NCI-H226 (cell line): ENCODE measurements at places on chromosomes 13 and 19.
A peak's percentile ranks its signal among the peaks of the same experiment; 100 is the strongest.

DNA sequence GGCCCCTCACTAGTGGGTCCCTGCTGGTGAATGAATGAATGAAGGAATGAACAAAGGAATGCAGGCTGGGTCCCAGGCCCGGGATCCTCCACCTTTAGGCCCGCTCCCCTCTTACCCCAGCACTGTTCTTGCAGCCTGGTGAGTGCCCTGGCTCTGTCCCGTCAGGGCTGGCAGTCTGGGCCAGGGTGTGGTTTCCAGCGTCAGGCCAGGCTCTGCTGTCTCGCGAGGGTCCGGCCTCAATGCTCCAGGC, 317 bp downstream of the LYL1 start:
- DNase-seq = no peak

DNA sequence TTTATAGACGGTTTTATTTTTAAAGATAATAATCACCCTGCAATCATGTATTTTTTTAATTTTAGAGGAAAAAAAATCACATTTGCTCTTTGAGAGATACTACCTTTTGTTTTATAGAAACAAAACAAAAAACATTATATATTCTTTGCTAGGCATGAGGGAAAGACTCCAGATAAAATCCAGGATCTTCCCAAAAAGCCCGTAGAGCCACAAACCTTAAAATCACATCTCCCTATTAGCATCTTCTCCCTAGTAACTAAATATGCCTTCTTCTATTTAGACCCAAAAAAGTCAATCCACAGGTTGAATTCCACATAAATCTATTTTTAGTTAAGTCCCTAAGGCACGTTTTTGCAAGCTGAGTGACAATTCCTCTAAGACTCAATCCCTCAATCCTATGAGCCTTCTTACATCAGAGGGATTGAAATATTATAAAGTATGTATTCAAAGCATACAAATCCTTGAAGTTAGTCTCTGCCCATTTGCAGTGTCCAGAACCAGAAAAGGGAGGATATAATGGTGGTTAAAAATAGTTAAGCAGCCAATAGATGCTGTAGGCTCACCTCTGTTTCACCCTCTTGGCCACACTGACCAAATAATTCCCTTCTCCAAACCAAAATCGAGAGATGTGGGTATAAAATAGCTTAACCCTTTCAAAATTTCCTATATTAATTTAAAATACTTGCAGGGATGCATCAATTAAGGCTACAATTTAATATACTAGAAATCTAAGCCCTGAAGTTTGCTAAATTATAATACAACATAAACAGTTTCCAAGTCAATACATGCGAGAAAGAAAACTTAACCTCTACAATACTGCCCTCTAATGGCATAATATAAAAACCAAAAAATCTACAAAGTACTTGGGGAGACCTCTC, 64.0 kb downstream of the SERP2 start:
- DNase-seq = peak; percentile 35

DNA sequence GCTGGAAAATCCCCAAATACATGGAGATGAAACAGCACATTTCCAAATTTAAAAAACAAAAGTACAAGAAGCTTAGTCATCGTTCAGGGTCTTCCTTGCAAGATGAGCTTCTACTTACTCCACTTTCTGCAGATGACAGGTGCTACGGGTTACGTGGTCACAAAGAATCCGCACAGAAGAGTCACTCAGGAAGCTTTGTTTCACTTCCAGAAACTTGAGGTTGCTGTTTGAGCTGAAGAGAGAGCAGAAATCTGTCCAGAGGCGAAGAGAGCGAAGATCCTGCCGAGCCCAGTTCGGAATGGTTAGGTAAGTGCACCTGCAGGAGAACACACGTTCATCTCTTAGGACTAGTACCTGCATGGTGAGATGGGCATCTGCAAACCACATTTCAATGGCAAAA, 9.4 kb downstream of the NLRP7 start:
- no peak for DNase-seq

- peak; percentile 13 for DNase-seq
Observed at GRCh38 chr13:110912651-110913051, 2.2 kb downstream of the ANKRD10 start.

DNA sequence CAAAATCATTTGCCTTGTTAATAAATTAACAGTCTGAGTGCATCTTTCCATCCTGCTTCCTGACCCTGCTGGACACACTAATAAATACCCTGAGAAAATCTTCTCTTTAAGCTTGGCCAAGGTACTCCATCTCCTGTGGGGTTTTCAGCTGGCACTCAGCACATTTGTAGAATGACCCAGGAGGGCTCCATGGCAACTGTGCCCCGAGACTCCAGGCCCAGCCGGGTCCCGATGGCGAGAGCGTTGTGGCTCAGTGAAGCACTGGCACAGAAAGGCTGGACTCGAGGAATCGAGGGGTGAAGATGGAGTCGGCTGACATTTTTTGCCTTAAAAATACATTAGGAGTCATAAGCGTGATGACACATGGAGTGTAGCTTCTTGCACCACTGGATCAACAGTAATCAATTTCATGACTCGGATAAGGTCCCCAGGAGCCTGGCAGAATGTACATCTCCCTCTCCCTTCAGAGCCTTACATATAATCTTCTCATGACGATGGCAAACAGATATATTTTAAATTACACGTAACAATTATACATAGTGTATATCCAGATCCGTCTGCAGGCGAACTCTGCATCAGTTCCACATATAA, 85.4 kb downstream of the SLC7A1 start:
- no peak for DNase-seq

- no peak for DNase-seq
Observed at GRCh38 chr13:40539576-40540327, 126.7 kb downstream of the FOXO1 start.

DNA sequence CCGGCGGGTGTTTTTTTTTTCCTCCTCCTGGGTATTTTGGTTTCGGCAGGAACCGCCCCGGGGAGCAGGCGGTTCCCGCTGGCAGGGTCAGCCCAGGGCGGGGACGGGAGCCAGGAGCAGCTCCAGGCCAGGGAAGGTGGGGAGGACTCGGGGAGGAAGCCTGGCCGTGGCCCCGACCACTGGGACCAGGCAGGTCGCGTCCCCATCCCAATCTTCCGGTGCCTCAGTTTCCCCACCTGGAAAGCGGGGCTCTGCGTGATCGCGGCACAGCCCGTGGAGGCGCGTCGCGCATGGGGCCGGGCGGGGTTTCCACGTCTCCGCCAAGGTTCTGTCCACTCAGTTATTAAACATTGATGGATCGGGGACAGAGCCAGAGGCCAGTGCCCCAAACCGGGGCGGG, 34.8 kb downstream of the IL12RB1 start:
- no peak for DNase-seq

DNA sequence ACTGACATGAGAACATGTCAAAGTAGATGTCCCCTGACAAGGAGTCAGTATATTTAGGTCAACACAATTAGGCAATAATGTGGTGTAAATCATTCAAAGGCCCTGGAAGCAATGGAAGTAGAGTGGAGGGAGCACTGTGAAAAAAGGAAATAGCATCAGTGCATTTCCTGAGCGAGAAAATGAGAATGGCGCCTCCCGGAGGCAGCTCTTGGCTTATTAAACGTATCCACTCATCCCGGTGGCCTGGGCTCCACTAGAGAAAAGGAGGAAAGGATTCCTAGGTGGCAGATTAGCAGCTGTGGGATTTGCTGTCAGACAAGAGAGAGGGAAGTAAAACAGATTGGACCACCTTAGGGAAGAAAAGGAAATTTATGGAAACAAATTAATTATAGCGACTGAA, 173.7 kb upstream of the TMTC4 start:
- DNase-seq = no peak

DNA sequence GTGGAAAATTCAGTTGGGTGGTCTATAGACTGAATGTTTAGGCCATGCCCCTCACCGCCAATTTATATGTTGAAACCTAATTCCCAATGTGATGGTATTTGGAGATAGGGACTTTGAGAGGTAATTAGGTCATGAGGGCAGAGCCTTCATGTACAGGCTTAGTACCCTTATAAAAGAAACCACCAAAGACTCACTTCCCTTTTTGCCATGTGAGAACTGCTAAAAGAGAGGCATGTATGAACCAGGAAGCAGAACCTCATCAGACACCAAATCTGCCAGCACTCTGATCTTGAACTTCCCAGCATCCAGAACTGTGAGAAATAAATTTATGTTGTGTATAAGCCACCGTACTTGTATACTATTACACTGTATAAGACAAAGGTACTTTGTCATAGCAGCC, 40.6 kb downstream of the UQCRFS1 start:
- no peak for DNase-seq

GRCh38 chr19:9009935-9010651, at the start of gene MUC16:
Gene MUC16 (minus strand): TSS chr19:9010409.
- peak; percentile 1 for DNase-seq

DNA sequence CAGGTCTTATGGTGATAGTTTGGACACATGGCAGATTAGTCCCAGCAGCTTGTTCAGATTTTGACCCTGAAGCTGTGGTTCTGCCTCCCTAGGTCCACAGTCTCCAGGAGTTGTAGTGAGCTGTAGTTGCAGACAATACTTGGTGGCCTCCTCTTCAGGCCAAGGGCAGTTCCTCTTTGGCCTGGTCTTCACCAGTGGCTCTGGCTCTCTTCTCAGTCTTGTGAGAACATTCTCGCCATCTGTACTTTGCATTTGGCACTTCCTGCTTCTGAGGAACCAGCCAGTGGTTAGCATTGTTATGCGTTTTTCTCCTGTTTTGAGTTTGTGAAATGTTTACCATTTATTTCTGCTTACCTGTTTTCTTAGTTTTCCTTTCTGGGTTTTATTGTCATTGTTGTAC, 40.7 kb downstream of the PCCA start:
- no peak for DNase-seq

DNA sequence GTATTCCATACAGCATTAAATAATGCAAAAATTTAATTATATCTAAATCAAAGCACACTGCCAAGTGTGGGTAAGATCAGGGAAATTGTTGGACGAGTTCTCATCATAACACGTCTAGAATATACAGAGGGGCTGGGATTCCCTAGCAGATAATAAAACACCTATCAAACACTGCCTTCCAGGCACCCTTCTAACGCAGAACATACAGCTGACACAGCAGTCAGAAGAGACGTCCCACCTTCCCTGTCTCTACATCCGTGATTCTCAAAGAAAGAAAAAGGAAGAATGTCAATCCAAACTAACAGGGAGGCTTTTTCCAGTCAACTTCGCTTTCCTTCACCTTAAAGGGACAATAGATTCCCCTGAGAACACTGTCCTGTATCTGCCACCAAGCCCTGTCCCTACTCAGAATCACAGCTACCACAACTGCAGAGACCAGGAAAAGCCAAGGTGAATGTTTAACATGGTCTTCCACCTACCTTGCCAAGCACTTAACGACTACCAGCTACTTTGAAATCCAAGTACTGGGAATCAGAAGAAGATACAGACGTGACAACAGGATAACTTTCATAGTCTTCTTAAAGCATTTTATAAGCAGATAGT, 38.5 kb downstream of the TBC1D4 start:
- no peak for DNase-seq

GRCh38 chr13:39037410-39037879, 444 bp downstream of the PROSER1 start:
- no peak for DNase-seq

DNA sequence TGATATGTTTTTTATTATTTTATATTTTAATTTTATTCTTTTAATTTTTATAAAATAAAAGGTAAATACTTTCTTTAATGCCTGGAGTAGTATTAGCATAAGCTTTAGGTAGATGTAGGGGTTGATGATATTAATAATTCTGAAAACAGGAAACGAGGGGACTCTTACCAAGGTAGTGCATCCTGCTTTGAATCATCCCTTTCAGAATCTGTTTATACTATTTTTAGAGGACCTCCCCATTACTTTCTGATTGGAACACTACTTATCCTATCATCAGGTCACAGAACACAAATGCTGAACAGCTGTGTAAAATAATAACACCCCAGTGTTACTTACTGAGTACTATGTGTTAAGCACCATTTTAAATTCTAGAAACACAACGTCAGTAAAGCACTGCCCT, 27.3 kb downstream of the COG6 start:
- no peak for DNase-seq

- DNase-seq = no peak
Observed at GRCh38 chr13:47110141-47110540, 213.3 kb upstream of the HTR2A start.

- DNase-seq = no peak
Observed at GRCh38 chr19:46992699-46993535, 26.7 kb upstream of the NPAS1 start.

DNA sequence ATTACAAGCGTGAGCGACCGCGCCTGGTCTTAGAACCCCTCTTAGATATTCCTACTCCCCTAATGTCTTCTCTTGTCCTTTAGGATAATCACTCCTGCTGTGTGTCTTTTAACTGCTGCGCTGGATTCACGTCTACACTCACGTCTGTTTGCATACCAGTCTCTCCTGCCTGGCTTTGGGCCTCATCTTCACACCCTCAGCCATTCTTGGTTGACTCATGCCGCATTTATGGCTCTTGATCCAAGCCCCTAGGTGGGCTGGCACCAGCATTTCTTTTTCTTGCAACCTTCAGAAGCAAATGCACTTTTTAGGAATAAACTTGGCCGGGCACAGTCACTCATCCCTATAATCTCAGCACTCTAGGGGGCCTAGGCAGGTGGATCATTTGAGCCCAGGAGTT, 22.7 kb downstream of the MYO9B start:
- no peak for DNase-seq

DNA sequence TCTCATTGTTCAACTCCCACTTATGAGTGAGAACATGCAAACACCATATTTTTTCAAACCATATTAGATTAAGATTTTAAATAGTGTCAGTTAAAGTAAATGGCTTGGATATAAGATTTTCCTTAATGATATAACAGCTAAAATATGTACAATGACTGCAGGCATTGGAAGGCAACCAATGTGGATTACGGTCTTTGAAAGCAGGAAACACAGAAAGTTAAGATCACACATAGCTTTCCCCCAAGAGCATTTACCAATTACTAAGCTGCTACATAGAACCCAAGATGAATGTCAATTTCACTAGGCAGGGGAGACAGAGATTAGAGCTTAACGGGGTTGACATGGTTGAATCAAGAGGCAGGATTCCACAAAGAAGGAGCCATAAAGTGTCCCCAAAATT, 173.2 kb upstream of the TRPC4 start:
- DNase-seq = no peak

GRCh38 chr13:42906257-42906656, 85.8 kb downstream of the EPSTI1 start:
- no peak for DNase-seq

GRCh38 chr13:39527961-39528660, 74.9 kb downstream of the LHFPL6 start:
- DNase-seq = peak; percentile 87
